H1 (cell line): ENCODE measurements at places on chromosomes 6 and 20. TPM values are rescaled to one million over a fixed set of nuclear protein-coding genes. Genes with fewer than 3 reads are reported as not detected.

DNA sequence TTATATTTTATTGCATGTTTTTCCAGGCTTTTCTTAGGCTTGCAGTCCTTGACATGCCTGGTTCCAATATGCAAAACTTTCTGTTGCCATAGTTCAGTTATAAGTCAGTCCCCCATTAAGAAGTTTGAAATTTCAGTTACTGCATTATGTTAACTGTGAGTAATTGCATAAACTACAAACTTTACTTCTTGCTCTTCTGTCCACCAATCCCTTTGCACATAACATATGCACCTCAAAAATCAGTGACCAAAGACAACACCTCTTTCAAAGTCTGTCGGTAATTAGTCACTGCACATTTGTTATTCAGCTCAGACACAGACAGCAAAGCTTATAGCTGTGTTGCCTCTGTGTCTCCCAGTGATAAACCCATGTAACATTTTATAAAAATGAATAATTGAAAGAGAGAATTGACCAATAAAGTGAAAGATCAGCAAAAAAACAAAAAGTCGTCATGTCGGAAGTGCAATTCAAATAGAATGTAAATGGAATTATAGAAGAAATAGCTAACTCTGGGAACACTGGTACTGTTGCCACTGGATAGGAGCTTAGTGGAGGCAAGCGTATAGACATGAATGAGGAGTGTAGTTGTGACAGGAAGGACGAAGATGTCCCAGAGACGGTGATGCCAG, 50.3 kb upstream of the BTBD3 start:
- DNase-seq: no peak

DNA sequence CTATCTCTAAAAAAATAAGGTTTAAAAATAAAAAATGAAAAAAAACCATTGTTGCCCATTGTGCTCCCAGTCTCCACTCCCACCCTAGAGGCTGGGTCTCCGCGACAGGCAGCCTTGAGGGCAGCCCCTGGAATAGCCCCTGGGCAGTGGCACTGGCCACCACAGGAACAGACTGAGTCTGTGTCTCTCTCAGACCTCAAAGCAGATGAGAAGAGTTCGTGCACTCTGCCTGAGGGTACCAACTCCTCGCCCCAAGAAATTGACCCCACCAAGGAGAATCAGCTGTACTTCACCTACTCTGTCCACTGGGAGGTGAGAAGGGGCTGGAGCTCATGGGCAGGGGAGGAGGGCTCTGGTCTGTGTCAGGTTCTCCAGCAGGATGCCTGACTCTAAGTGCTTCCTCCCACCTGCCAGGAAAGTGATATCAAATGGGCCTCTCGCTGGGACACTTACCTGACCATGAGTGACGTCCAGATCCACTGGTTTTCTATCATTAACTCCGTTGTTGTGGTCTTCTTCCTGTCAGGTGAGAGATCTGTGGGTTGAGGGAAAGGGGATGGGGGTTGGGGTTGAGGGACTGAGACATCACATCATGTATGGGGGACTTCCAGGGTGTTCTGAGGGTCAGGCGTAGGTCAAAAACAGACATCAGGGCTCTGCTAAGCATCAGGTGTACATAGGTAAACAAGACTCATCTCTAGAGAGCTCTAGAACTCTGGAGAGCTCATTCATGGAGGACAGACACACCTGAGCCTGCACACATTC, 35.6 kb downstream of the TM9SF4 start:
- no peak for DNase-seq

DNA sequence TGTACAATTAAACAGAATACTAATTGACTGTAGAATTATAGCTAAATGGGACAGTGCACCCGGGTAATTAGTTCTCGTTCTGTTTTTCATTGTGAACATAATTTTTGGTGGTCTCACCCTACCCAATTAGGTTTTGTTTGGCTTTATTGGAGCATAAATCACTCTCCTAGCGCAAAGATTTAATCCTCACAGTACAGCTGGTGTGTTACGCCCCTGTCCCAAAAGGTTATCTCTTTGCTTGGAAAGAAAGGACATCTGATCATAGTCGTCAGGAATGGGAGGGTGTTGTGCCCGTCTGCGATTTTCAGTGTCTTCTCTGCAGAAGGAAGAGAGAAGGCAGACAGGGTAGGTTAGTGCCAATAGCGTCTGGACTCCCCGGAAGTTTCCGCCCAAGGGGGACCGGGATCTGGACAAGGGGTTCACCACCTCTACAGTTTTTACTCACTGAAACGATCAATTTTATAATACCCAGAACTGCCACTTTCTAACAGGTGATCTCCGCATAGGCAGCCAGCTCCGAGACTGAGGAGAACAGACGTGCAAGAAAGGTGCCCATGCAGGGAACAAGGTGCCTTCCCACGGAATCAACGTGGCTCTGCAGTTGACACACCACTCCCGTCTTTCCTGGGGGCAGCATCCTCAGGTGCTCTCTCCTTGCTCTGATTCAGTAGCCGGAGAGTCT, 617.4 kb upstream of the CDH4 start:
- DNase-seq: no peak

DNA sequence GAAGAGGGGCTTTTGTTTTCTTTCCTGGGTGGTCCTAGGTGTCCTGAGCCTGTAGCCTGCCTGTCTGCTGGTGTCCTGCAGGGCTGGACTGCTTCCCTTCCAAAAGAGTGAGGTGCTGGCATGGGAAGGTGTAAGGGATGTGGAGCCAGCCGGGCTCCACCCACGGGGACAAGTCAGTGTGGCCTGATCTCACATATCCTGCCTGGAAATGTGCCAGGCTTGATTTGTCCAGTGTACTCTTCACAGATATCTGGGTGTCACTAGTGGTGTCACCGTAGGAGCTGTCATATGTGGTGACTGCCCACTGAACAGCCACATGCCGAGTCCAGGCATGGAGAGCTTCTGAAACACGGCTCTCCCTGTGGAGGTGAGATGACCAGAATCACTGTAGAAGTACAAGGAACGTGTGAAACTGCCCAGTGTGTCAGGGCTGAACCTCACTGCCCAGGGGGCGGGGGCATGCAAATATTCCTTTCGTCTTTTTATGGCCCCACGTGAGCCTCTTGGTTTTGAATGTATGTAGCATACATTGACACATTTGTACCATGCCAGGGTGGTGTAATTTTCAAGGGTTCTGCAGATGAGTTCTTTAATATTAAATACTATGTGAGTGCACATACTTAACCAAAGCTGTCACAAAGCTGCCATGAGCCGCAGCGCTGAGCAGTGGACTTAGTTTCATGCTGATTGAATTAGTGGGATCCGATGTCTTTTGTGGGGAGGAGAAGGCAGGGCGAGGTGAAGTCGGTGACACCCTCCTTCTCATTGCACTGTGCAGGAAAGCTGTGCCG, 55.8 kb downstream of the CDH4 start:
- no peak for DNase-seq

The RFX6 gene
- not detected in 2 replicates for polyA plus RNA-seq

The PTPRA gene
- polyA plus RNA-seq: 31.2 and 47.7 TPM in 2 replicates

The SDHAF4 gene
- 9.8 and 10.4 TPM in 2 replicates for polyA plus RNA-seq
